ENCODE measurements at places on chromosomes 16 and 17. TPM values are rescaled to one million over a fixed set of nuclear protein-coding genes. Genes with fewer than 3 reads are reported as not detected.

PNPO gene
- total RNA-seq, result 7.8 TPM

DNA sequence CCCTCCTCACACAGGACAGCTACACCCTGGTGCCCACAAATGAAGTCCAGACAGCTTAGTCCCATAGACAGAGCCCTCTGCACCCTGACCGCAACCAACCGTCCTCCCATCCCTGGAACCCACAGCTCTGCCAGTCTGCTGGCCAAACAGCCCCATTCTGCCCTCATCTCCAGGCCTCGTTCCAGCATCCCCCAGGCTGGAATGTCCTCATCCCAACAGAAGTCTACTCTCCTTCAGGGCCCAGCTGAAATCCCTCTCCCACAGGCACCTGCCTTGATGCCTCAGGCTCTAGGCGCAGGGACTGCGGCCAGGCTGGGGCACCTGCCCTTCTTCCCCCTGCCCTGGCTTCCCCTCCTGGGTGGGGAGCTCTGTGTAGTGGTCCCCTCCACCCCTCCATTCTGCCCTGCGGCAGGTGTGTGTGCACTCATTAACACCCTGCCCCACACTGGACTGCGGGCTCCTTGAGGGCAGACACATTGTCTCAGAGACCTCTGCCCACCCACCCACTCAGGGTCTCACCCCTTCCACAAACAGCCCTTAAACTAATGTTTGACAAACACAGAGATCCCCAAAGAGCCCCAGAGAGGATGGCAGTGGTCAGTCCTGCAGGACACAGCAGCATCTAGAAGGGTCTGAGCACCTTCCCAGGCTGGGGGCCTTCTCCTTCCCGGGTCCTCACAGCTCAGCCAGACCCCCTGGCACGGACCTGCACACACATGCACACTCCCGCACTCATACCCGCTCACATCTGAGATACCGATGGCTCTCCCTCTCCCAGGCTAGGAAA is 820 bp downstream of the GRIN2C start:
- DNase-seq, result no peak
- peaks cover 13% of the 10 kb centered on the region for H3K27me3 ChIP-seq
- no peaks in the 10 kb centered on the region for H3K36me3 ChIP-seq
- peaks cover 29% of the 10 kb centered on the region for H3K4me1 ChIP-seq

- H3K4me1 ChIP-seq, result no peaks in the 10 kb centered on the region
- H3K27ac ChIP-seq, result no peak overlapping the region
- no peak for DNase-seq
- no peaks in the 10 kb centered on the region for H3K36me3 ChIP-seq
- H3K4me3 ChIP-seq, result no peak overlapping the region
Observed at GRCh38 chr16:55672471-55672870, 16.7 kb downstream of the SLC6A2 start.

C17orf78 gene
- not detected for total RNA-seq

Measured in CD4-positive, CD25-positive, alpha-beta regulatory T cell (primary cell).